ENCODE measurements at places on chromosomes 16 and 17.
A peak's percentile ranks its signal among the peaks of the same experiment; 100 is the strongest.

- DNase-seq, result no peak
Measured at GRCh38 chr16:88730632-88731607, 24.6 kb downstream of the CTU2 start.

DNA sequence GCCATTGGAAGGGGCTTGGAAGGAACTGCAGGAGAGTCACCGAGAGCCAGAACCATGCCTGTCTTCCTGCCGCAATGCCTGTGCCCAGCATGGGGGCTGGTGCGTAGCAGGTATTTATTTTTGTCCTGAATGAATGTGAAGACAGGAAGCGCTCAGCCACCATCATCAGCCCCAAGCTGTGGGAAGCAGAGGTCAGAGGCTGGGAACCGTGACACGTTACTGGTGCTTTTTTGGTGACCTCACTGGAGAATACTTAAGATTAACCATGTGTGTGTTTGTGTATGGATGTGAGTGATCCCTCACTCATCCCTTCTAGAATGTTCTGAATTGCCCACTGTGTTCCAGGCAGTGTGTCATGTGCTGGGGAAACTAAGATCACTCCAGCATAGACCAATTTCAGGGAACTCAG, 343.8 kb downstream of the SNX29 start:
- no peak for DNase-seq

- no peak for DNase-seq
Measured at GRCh38 chr16:15880434-15881308, 7.7 kb downstream of the CEP20 start.

GRCh38 chr16:72124761-72125634, 31.4 kb downstream of the DHX38 start:
- no peak for DNase-seq

DNA sequence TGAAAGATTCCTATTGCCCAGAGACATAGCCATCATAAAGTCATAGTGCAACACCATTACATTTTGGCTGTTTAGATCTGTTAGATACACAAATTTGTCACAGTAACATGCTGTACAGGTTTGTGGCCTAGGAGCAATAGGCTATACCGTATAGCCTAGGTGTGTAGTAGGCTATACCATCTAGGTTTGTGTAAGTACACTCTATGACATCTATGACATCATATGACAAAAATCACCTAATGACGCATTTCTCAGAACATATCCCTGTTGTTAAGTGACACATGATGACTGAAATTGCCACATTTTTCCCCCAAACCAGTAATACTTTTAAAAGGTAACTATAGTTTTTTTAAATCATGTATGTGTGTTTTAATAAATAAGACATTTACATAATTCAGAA, 43.3 kb downstream of the NLK start:
- DNase-seq, result no peak

DNA sequence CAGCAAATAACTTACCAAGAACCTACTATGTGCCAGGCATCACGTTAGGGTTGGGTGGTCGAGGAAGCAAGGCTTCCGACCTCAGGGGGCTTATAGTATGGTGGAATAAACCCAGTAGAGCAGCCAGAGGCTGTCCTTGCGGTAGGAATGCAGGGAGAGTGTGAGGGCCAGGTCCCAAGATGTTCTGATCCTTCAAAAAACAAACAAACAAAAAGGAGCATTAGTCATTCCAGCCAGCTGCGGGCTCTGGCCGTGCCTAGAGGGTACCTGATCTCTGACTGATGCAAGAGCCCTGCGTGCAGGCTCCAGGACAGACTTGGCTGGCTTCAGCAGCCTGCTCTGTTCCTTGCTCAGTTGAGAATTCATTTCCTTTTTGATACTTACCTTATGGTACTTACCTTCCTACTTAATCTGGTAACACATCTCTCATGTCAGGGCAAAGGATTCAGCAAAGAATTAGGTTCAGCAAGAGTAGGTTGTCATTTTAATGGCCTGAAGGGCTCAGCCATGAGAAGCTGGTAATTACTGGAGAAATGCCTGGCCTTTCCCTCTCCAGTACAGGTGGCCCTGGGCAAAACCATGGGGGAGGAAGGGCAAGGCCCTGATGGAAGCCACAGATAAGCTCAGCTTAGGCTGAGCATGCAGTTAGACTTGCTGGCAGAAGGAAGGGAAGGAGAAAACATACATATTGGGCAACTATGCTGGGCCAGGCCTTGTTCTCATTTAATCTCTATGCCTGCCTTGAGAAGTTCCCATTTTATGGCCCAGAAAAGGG, 18.4 kb downstream of the CYB5D2 start:
- DNase-seq, result no peak

GRCh38 chr16:84559311-84559932, 55.0 kb upstream of the MEAK7 start:
- no peak for DNase-seq

GRCh38 chr16:82041542-82041941, 6.5 kb downstream of the HSD17B2 start:
- DNase-seq, result no peak

- no peak for DNase-seq
Measured at GRCh38 chr17:46783031-46783593, 35.4 kb downstream of the WNT3 start.

DNA sequence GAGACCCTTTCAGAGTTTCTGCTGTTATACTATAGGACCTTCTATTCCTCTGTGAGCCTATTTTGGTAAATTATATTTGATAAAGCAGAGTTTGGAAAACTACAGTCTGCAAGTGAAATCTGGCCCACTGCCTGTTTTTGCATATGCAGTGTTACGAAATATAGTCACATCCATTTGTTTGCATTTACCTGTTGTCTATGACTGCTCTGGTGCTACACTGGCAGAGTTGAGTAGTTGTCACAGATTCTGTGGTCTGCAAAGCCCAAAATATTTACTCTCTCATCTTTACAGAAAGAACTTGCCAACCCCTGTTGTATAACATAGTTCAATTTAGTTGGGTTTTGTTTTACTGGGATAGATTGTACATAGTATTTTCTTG, 42.3 kb downstream of the TNRC6A start:
- no peak for DNase-seq

DNA sequence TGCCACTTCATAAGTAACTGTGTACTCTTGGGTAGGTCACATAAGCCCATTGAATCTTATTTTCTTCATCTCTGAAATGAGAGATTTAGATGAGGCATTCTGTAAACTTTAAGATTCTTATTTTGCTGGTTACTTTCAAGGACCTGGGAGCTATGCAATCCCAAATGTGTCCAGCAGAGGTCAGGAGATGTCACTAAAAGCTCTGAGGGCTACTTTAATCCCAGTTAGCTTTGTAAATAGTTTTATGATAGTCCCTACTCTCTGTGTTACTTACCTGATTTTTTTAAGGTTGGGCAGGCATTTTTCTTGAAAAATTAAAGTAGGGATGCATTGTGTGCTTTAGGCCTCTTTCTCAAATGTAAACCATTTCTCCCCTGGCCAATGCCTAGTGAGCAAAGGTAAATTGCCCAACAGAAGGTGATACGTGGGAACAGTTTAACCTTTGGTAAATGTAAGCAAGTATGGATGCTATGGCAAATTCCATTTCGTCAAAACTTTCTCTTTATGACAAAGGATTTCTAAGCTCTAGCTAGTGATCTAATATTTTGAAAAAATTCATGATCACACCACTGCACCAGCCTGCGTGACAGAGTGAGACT, 57.1 kb upstream of the WSB1 start:
- DNase-seq, result peak; percentile 93

GRCh38 chr17:78001182-78001581, 42.7 kb downstream of the TNRC6C start:
- no peak for DNase-seq

- no peak for DNase-seq
Measured at GRCh38 chr17:63911657-63912100, 621 bp upstream of the CSHL1 start.

- peak; percentile 92 for DNase-seq
Measured at GRCh38 chr16:31105677-31106213, 2.4 kb upstream of the BCKDK start.

DNA sequence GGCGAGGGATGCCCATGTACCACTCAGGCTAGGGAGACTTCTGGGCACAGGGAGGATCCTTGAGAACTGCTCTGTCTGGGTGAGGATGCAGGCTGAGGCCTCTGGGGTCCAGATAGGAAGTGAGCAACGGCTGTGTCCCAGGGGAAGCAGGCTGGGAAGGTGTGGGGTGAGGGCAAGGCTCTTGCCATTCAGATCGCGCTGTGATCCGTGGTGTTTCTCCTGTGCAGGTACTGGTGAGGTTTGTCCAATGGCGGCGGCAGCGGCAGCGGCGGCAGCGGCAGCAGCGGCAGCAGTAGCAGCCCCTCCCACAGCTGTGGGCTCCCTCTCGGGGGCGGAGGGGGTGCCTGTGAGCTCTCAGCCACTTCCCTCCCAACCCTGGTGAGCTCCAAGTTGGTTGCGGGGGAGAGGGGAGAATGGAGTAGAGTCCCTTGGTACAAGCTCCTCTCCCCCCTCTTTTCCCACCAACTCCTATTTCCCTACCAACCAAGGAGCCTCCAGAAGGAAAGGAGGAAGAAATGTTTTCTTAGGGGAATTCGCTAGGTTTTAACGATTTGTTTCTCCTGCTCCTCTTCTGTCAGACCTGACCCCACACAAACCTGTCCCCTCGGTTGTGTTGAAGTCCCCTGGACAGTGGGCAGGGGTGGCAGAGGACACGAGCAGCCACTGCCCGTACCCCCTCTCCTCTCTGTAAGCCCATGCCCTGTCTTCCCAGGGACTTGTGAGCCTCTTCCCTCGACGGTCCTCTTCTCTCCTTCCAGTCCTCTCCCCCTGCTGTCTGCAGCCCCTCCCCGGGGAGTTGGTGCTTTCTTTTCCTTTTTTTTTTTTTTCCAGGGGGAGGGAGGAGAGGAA, 1.9 kb upstream of the PRRT2 start:
- DNase-seq, result no peak

DNA sequence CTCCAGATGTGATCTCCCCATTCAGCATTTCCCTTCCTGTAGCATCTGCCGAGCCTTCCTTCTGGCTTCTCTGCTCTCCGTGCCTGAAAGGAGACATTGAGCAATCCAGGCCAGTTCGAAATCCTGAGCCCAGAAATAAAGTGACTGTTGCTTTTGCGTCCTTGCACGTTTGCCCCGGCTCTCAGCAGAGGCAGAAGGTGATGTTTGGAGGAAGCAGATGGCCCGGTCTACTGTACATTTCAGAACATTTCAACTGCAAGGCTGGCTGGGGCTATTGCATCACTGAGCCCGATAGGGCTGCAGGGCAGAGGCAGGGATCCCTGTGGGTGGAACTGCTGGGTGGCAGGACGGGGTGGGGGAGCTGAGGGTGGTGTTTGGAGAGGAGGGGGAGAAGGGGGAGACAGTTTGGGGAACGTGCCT, 29.4 kb downstream of the IRF8 start:
- no peak for DNase-seq

- DNase-seq, result no peak
Measured at GRCh38 chr16:84320511-84320910, 25.8 kb downstream of the WFDC1 start.

DNA sequence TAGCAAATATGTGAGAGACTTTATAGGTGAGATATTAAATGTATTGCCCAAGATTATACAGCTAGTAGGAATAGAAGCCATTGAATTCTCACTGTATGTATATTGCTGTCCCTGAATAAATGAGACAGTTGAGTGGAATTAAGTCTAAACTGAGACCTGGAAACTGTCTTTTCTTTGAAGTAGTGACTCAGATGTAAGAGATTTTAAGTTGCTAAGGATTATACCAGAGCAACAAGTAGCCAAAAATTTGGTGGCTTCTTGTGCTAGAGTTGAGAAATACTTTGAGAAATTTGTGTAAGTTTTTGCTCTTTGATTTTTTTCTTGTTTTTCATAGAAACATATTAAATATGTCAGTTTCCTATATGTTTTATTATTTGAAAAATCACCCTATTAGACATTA, 58.7 kb downstream of the TANC2 start:
- no peak for DNase-seq

DNA sequence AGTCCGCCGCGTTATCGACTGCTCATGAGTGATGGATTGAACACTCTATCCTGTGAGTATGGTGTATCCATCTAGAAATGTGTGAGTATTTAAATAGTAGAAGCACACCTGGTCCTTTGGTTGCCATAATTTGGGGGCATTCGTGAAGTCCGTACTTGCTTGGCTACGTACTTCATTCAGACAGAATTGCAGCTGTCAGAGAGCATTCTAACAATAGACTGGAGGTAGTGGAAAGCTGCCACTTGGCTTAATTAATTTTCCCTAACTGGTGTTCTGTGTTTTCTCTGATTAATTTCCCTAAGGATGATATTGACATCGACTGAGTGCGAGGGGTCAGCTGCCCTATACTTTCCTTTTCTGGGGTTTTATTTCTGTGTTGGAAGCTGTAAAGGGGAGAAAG, 14.1 kb downstream of the RPA1 start:
- DNase-seq, result no peak

DNA sequence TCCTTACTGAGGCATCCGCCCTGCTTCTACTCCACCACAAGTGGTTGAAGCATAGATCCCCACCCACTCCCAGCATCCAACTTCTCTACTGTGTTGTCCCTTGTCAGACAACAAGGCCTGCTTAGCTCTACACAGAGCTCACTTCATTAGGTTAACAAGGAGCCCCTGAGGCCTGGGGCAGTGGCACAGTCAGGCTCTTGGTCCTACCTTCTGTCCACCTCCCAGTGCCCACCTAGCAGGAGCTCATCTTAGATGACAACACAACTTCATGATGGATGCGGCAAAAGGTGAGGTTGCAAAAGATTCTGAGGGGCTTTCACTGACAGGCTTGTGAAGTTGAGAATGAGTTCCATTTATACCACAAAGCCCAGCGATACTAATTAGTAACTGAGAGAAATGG, 432.0 kb upstream of the CDH5 start:
- DNase-seq, result no peak

GRCh38 chr16:66687906-66688625, 8.5 kb downstream of the CMTM4 start:
- no peak for DNase-seq

- no peak for DNase-seq
Measured at GRCh38 chr17:14334919-14335318, 34.0 kb downstream of the HS3ST3B1 start.

DNA sequence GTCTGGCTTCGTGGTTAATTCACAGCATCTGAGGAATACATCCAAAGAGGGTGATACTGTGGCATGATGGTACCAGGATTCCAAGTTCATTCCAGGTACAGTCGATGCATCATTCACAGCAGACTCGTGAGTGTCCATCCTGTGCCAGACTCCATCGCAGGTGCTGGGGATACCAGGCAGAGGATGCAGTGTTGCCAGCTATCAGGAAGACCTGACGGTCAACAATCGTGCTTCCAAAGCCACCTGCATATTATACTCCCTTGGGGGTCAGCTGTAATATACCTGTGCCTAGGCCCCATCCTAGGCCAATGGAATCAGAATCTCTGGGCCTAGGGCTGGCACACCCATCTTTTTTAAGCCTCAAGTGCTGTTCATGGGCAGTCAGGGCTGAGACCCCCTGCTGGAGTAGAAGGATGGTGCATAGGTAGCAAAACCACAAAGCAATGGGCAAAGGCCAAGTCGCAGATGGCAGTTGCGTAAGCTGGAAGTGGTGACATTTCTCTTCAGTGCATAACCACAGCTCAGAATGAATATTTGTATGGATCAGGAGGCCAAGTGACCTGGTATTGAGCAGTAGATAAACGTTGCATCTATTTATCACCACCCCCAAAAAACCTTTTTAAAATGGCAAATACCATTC, 42.9 kb upstream of the C16orf78 start:
- DNase-seq, result no peak
